ENCODE measurements at places on chromosomes 2 and 18.

GRCh38 chr18:5853253-5853652 is 42.1 kb downstream of the TMEM200C start:
- DNase-seq, result no peak

DNA sequence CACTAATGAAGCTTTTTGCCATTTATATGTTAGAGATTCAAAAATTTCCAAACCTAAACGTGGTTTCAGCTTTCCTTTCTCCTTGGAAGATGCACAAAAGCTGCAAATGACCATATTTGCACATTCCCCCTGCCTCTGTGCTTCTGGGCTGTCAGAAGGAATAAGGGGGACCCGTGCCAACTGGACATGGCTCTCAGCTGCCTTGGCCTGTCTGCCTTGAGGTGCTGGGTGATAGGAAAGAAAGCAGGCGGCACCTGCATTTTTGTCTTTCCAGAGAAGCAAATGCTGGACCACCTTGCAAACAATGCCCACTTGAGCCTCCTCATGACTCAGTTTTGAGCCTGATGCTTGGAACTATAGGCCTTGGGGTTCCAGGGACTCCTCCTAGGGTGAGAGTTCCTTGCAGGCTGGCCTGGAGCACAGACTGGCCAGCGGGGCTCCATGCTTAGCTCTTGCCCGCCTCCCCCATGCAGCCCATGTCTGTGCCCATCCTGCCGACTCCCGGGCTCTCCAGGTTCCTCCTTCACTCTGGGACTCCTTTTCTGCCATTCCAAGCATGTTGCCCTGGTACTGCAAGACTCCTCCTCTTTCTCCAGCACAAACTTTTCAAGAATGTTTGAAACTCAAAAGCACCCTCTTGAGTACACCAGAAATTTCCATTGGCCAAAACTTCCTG is 109.0 kb upstream of the EPAS1 start:
- DNase-seq, result no peak

GRCh38 chr2:96353606-96354101 is 18.1 kb downstream of the NCAPH start:
- peak; percentile 42 for DNase-seq

- peak; percentile 55 for DNase-seq
Observed at GRCh38 chr2:71935262-71935848, 212.3 kb downstream of the CYP26B1 start.

DNA sequence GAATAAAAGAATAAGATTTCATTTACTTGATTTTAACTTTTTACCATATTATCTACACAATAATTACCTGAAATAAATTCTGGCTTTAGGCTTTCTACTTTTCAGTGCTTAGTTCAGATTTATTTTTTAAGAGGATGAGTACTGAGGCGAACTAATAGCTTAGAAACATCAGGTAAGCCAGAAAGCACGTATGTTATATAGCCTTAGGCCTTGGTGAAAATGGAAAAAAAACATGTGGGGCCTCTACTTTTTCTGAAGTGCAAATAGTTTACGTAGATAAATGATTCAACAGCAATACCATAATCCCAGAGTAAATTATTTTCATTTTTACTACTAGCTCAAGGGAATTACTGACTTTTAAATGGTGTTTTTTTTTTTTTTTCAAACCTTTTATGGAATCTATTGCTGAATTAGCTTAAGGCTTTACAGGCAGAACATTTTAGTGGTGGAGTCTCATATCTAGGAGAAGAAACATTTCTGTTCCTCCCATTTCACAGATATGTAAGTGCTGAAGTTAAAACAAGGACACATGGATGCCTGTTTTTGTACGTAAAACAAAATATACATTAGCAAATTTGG is 6.2 kb downstream of the CPS1 start:
- no peak for DNase-seq

GRCh38 chr18:79754831-79755351 is 42.8 kb upstream of the KCNG2 start:
- DNase-seq, result no peak

DNA sequence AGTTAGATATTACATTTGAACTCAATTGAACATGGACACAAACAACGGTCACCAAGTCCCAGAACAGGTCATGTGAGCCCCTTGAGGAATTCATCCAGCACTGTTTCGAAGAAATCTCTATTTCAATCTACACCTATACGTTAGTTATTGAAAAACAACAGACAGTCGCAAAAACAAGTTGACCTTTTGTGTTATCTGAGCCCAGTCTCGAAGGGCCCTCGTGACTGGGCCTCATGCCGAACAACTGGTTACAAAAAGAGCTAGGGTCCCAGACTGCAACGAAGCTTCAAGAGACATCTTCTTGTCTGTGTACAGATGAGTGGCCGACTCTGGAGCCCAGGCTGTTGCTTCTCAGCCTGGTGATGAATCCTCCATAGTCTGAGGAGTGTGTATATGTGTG is 5.3 kb upstream of the DSG2 start:
- DNase-seq, result no peak

DNA sequence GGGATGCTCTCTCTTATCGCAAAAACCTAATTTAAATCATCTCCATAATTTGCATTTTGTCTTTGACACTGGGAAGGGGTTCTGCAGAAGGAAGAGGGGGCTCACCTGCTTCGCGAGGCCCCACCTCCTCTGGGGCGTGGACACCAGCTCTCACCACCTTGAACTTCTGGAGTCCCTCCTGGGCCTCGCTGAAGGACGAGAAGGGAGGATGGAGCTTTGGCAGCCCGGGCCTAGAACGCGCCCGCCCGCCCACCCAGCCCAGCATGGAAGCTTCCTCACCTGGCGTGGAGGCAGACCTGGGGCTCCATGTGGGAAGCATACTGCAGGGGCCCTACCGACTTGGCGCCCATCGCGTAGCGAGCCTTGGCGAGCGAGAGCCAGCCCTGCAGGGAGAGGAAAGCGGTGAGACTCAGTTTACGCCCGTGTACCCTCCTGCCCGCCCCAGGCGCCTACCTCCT is 1.1 kb upstream of the IMP4 start:
- DNase-seq, result no peak
